ENCODE measurements at places on chromosomes 7 and 10. TPM values are rescaled to one million over a fixed set of nuclear protein-coding genes. Genes with fewer than 3 reads are reported as not detected.

GRCh38 chr10:52474265-52474664 is 160.2 kb downstream of the DKK1 start:
- no peak for DNase-seq

DNA sequence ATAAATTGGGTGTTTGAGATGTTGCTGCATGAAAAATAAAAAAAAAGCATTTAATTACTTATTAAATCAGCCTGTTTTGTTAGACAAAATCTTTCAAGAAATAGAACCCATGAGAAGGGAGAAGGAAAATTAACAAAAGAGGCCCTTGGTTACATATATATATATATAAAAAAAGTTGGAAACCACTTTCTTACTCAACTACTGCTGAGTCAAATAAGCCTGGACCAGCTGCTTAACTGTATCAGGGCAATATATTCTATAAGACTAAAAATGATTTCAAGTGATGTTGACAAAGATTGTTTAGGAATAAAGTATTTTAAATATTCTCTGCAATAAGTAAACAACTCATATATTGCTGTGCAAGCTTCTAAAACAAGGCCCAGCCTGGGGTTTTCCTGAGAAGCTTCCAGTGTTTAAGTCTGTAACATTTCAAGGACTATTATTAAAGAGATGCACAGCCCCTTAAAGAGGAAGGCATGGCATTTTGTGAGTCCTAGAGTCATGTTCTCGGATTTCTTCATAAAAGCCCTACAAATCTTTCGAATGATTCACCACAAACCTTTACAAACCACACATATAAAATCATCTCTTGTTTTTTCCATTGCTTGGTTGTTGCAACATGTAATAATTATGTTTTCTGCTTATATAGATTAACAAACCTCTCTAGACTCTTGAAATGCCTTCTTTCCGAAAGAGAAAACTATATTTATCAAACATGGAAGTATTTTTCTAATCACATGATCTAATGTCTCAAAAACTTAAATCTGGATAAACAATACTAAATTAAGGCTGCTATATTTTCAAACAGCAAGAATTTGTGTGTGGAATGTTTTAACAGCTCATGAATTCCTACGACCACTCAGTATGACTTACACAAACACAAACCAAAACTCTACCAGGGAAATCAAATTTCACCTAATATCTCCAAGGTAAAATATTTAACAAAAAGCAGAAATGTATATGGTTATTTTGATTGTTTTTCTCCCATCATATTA is 14.3 kb downstream of the JAZF1 start:
- DNase-seq, result no peak

GRCh38 chr7:126699707-126700106 is 553.0 kb downstream of the GRM8 start:
- DNase-seq, result no peak

The ZPBP gene
- total RNA-seq, result not detected

The ARID5B gene
- 42.9 TPM for total RNA-seq

The TAF3 gene
- 13.9 TPM for total RNA-seq

The CNPY1 gene
- total RNA-seq, result not detected

The PSMG3 gene
- total RNA-seq, result 29.3 TPM

All from activated CD4-positive, alpha-beta T cell treated with anti-CD3 and anti-CD28 coated beads, Interleukin-2, amount 10 ng/mL, durations not matched to agents 7 days and 5 days (primary cell).